Activated T-helper 1 cell treated with anti-CD3 and anti-CD28 coated beads, Interleukin-2, amount 50 U/mL, for 16 hours (primary cell): ENCODE measurements at places on chromosomes 6 and 20.

DNA sequence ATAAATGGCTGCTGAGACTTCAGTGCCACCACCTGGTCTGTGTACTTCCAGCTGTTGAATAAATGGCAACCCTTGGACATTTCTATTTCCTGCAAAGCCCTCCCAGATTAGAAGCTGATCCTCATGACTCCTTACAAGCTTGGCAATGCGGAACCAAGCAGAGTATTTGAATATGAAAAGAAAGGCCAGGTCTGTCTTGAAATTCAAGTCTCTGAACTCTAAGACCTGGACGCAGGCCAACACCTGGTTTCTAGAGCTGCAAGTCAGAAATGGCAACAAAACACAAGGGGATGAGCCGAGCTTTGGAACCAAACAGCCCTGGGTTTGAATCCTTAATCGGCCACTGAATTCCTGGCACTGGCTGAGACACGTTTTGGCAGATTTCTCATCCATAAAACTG, 353.4 kb downstream of the PTPRT start:
- no peak for DNase-seq

DNA sequence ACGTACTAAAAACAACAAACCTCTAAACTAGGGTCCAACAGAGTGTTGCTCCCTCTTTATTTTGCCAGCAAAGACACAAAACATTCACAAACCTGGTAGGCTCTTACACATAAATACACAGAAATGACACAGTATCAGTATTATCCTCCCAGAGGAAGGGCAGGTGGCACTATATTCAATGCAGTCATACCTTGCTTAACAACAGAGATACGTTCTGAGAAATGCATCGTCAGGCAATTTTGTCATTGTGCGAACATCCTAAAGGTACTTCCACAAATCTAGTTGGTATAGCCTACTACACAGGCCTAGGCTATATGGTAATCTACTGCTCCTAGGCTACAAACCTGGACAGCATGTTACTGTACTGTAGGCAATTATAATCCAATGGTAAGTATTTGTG, 9.6 kb downstream of the ZBTB2 start:
- no peak for DNase-seq

DNA sequence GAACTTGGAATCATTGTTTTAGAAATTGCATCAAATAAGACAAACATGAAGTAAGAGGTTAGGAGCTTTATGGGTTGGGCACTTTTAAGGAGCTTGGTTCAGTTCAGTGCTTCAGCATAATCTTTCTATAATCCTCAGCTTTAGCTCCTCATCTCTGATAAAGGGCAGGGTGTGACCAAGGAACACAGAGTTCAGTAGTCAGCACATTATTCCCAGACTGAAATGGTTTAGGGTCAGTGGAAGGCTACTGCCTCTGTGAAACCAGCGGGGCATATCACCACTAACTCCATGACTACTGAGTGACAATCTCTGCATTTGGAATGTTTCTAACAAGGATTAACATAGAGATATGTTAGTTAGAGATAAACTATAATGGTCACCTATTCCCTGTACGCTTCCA, 36.9 kb downstream of the CRYBG1 start:
- DNase-seq: no peak

- no peak for DNase-seq
These were observed 22.2 kb downstream of the BANF2 start for GRCh38 chr20:17721802-17722486.

GRCh38 chr20:45470937-45471336, 1.4 kb downstream of the WFDC2 start:
- no peak for DNase-seq

DNA sequence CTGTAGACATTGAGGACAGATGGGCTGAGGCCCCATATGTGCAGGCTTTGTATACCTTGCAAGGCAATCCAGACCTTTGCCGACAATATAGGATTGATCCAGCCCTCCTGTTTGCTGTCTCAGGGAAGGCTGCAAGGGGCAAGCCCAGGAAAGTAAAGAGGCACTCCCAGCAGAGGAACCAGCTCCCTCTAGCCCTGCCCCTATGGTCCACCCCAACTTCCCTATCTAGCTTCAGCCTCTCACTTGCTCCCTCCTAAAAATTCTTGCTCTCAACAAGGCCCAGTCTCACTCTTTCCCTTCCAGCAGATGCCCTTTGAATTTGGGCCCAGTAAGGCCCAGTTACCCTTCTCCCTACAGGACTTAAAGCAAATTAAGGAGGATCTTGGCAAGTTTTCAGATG, 92.6 kb downstream of the JARID2 start:
- no peak for DNase-seq

- no peak for DNase-seq
These were observed 830.9 kb upstream of the GJE1 start for GRCh38 chr6:141301779-141302178.

GRCh38 chr6:65546894-65547293, 160.1 kb downstream of the EYS start:
- no peak for DNase-seq

DNA sequence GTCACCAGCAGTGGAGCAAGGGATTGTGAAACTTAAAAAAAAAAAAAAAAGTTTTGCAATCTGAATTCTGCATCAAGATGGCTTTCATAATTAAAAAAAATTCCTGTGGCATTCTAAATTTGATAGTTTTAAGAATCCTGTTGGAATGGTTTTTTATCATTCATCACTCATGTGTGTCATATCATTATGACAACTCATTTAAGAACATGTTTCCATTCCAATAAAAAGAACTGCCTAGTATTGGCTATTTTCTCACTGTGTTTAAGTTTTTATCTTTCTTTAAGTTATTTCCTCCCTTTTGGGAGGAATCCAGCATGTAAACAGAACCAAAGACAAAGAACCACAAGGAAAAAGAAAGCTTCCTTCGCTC, 26.2 kb upstream of the RHAG start:
- no peak for DNase-seq

- no peak for DNase-seq
These were observed 20.7 kb upstream of the TLDC2 start for GRCh38 chr20:36855241-36855657.

DNA sequence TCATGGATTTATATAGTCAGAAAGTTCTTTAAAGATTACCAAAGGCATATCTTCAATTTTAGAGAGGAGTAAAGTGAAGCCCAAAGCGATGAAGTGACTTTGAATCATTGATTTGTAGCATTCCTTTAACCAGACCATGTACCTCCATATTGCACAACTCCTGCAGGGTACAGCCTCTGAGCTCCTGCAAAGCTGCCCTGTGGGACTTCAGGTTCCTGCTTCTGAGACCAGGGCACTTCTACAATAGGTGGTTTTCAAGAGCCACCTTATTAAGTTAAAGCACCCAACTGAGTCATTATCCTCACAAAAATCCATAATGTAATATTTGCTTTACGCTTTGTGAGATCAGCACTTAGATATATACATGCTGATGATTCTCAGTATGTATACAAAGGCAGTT, 270.7 kb upstream of the RGS17 start:
- no peak for DNase-seq

GRCh38 chr6:20777801-20778200, 243.5 kb downstream of the CDKAL1 start:
- DNase-seq: no peak

DNA sequence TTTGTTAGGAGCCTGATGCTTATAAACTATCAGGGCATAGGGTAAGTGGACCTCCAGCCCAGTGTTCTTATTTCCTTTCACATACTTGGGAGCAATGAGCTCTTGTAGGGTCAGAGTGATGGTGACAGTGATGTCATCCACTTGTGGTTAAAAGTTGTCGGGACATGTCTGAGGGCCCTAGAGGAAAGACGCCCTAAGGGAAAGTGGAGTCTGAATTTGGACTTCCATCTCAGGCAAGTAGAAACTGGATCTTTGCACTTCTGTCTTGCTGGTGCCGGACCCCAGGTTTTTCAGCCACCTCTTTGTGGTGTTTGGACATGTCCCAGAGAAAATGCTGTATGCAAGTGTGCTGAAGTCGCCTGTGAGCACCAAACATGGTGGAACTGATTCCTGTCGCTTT, 900.5 kb downstream of the C6orf118 start:
- DNase-seq: no peak

GRCh38 chr6:170434117-170434820, 118.8 kb downstream of the PSMB1 start:
- DNase-seq: no peak

DNA sequence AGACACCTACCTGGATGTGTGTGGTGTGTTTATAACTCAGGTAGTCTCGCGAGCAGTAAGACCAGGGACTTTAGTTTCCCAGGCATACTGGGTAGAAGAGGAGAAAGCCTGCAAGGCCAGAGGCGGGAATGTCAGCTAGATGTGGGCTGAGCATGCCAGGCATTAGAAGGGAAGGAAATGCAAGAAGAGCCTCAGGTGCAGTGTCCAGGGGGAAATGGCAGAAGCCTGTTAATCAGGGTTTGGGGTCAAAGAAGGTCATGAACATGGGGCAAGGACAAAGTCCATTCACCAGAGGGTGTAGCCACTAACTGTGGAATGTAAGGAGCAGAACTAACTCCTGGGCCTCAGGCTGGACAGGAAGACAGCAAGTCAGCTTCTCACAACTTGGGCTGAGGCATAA, 305.0 kb downstream of the SMOC2 start:
- DNase-seq: no peak
